ENCODE measurements at places on chromosomes 2 and 18.

DNA sequence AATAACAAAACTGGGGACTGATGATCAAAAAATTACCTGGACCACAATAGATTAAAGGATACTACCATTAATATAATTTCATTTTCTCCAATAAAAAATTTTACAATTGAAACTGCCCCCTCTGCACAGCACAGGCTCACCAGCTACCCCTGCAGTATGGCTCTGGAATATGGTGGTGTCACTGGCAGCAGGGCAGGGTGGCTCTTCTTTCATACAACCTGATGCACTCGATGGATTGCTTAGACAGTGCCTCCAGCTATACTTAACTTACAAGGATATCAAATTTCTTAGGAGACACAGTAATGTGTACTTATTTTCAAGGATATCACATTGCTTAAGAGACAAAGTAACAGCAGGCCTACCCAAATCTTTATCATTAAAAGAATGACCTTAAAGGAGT, 124.0 kb downstream of the PRELID3A start:
- no peak for DNase-seq

DNA sequence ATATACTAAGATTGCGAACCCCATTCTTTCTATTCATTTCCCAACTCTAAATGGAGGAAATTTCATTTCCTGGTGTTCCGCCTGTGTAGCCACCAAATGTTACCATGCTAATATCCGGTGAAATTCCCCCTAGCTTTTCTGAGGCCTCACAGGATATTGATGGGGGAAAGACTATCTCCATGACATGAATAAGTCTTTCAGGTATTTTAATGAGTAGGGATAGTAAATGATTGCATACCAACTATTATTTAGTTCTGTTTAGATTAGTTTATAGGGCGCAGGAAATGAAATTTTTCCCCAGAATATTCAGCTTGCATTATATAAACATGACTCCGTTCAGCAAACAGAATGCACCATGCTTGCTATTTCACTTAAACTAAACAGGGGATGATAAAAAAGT, 55.4 kb downstream of the COL5A2 start:
- no peak for DNase-seq

DNA sequence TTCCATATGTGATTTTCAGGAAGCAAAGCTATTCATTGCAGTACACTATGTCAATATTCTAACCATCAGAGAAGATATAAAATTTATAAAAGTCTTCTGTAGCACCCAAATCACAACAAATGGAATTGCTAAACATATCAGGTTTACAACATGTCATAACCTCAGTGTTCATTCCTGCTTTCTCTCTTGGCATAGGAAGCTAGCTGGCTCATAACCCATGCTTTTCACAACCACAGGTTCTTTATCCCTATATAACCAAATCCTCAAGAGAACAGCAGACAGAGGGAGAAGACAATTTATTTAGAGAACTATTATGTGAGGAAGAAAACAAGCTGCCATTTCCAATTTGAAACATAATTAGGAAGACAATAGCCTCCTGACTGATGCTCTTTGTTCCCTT, 997.0 kb upstream of the ACVR2A start:
- no peak for DNase-seq

DNA sequence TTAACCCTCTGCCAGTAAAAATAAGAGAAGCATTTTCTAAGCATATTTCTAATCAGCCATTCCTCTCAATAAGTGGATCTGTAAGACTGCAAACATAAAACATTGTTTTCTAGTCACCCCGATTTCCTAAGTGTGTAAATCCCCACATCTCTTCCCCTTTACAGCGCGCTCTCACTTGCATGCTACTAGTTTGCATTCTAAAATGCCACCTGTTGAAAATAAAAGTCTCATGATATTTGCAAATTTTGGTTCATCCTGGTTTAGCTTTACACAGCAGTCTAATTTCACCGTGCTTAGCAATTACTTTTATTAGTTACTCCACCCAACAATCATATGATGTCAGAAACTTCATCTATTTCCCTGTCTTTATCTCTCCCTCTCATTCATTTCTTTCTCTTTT, 1230.7 kb upstream of the ZEB2 start:
- DNase-seq = no peak

DNA sequence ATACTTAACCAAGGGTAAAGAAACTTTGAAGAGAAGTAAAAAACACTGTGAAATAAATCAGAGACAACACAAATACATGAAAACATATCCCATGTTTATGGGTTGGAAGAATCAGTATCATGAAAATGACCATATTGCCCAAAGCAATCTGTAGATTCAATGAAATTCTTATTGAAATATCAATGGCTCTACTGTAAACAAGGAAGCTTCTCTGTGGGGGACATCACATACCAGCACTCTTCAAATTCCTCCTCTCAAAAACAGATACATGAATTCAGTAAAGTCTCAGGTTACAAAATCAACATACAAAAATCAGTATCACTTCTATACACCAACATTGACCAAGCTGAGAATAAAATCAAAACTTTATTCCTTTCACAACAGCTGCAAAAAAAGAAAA, 63.5 kb upstream of the CNTNAP5 start:
- DNase-seq = no peak

- DNase-seq = no peak
Observed at GRCh38 chr2:5734859-5735520, 42.8 kb downstream of the SOX11 start.

DNA sequence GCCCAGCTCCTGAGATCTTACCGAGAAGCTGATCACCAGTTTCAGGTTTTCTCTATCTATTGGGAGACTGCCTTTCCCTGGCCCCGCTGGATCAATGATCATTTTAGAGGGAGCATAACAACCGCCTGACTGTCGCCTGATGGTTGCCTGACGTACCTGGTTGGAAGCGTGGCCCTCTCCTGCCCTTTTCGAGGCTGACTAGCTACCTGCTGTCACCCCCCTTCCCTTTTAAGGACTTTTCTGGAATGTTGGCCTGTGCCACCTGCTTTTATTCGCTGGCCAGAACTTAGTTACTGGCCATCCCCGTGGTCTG, 562 bp upstream of the MFSD2B start:
- no peak for DNase-seq

- no peak for DNase-seq
Observed at GRCh38 chr18:67661555-67661954, 145.0 kb upstream of the DSEL start.

DNA sequence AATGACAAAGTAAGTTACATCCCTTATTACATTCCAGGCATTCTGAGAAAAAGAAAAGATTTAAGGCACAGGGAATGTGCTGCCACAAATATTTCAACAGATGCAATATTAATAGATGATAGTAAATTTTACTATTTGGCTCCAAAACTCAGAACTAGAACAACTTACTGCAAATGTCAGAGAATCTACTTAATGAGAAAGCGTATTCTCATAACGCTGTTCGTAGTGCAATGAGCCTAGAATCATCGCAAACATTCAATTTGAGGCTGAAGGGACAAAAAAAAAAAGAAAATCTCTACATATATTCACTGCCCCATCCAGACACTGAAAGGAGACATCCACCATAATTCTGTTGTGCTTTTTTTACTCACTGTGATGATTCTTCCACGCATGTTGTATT, 272.1 kb upstream of the DOK6 start:
- DNase-seq = no peak

GRCh38 chr18:49247781-49248180, 212.7 kb downstream of the DYM start:
- DNase-seq = no peak

DNA sequence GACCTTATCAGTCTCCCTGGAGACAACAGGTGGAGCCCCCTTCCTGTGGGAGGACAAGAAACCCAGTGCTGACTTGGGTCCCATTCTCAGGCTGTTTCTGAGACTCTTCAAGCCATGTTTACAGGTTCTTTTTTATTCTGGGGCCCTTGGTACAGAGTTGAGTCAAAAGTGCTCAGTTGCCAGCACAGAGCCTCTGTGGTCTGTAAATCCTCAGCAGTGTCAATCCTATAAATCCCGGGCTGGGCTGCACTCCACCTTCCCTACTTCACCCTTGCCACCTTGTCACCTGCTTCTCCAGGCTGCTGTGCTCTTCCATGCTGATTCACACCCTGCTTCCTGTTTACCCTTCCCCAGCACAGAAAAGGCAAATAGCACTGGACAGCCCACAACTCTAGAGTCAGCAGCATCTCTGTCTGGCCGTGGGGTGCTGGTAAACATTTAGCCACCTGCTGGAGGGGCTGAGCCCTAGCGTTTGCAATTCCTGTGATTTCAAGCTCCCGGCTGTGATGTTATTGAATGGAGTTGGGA, 74.7 kb downstream of the TNFRSF11A start:
- no peak for DNase-seq

DNA sequence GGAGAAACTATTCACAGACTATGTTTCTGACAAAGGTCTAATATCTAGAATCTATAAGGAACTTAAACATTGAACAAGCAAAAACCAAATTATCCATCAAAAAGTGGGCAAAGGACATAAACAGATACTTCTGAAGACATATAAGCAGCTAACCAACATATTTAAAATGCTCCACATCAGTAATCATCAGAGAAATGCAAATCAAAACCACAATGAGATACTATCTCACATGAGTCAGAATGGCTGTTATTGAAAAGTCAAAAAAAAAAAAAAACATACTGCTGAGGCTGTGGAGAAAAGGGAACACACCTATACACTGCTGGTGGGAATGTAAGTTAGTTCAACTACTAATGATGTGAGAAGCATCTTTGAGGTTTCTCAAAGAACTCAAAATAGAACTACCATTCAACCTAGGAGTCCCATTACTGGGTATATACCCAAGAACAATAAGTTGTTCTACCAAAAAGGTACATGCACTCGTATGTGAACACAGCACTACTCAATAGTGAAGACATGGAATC, 220.4 kb upstream of the TFPI start:
- DNase-seq = no peak

- no peak for DNase-seq
Observed at GRCh38 chr2:28697602-28698149, 54.0 kb upstream of the PPP1CB start.

Measured in effector CD4-positive, alpha-beta T cell (primary cell).